ENCODE measurements at places on chromosomes 2 and 18. TPM values are rescaled to one million over a fixed set of nuclear protein-coding genes. Genes with fewer than 3 reads are reported as not detected.

The ALPP gene
- 0.03 TPM for total RNA-seq

GRCh38 chr2:47664817-47665216, 118.1 kb upstream of the MSH6 start:
- DNase-seq: peak; percentile 18

The CNTNAP5 gene
- total RNA-seq: not detected

The PRKAG3 gene
- not detected for total RNA-seq

DNA sequence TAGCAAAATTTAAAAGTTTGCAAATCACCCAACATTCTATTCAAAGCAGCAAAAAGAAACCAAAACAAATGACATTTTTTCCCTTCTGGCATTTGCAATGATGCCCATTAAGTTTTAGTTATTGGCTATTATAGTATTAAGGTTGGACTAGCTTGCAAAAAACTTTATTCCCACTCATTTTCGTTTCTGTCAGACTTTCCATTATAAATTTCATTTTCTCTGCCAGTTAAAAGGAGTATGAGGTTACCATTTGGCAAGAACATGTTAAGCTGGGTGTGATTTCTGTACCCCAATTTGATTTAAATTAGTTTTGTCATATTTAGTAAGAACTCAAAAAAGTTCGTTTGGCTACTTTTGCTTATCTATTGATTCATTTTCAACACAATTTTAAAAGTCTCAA, 187.9 kb downstream of the TCF4 start:
- no peak for DNase-seq

The C1QL2 gene
- total RNA-seq: not detected

DNA sequence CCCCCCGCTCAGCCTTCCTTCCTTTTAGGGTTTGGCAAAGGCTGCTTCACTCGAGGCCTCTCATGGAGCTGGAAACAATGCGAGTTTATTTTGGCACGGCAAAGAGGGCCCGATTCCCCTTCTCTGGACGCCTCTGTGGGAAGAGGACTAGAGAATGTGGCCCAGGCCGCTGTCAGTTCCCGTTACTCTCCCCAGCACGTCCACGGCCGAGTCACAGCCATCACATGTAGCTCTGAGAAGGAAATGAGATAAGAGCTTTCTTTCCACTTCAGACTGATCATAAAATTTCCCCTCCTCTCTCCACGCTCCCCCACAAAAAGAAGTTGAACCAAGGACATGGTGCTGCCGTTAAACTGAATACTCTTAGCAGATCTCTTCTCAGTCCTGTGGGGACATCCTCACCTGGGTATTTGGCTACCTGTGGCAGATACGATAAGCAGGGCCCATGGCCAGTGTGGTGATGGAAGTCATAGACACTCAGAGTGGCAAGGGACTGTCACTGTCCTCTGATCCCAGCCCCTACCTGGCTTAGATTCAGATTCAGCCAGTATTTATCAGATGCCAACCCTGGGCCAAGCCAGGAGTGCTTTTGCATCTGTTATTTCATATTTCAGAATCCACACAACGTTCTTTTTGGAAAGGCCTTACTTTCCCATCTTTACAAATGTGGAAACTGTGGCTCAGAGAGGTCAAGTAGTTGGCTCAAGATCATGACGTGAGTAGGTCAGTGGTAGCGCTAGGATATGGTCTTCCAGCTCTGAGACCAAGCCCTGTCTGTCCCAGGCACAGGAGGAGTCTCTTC, 101.2 kb downstream of the MCFD2 start:
- DNase-seq: no peak

DNA sequence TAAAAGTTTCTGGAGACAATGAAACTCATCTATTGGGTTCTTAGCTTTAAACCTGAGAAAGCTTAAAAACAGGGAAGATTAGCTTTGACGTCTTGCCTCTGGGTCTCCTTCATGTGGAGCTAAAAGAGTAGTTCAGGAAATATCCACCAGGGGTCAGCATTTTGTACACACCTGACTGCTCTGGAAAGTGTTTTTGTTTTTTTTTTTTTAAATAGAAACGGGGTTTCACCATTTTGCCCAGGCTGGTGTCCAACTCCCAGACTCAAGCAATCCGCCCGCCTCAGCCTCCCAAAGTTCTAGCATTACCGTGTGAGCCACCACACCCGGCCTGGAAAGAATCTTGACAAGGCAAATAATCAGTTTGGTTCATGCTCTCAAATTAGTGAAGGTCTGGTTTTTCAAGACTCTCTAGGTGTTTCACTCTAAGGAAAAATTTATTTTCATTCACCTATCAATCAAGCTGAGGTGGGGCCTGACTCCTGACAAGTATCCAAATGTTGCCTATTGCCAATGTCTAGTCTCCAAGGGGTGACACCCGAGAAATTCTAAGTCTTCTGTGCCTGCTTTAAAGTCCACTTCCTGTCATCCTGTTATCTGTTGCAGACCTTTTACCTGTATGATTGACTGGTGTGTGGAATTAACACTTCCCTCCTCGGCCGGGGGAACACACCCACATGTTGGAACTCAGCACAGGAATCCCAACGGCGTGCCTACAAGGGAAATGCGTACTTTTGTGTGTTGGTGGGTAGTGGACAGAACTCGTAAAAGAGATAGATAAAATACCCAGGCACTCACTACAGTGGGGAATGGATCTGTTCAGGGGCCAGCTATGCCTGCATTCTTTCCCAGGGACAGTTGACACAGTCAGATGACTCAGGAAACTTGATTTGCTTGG, 11.3 kb downstream of the IL1RN start:
- DNase-seq: peak; percentile 59

DNA sequence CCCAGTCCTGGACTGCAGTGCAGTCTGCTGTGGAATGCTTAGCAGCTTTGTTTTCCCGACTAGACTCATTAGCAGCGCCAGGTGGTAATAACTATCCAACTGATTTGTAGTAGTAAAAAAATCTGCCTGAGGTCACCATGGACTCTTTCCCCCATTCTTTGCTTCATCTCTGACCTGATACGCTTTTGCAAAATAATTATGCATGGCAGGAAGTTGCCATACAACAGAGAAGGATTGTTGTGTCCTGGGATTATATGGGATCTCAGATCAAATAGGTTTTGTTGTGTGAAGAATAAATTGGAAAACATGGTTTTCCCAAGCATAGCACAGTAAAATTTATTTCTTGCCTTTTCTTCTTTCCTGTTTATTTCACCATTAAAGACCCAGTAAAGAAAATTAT, 72.4 kb upstream of the ATP5MC3 start:
- DNase-seq: no peak

GRCh38 chr2:211934811-211935210, 603.8 kb downstream of the ERBB4 start:
- DNase-seq: no peak

GRCh38 chr2:196935432-196935831, 8.9 kb upstream of the PGAP1 start:
- DNase-seq: no peak

The DPP10 gene
- total RNA-seq: not detected

- no peak for DNase-seq
Observed at GRCh38 chr2:197249381-197250083, 61.0 kb downstream of the ANKRD44 start.

- DNase-seq: no peak
Observed at GRCh38 chr2:14661163-14661562, 28.6 kb downstream of the LRATD1 start.

The ZNF521 gene
- total RNA-seq: 8.5 TPM

DNA sequence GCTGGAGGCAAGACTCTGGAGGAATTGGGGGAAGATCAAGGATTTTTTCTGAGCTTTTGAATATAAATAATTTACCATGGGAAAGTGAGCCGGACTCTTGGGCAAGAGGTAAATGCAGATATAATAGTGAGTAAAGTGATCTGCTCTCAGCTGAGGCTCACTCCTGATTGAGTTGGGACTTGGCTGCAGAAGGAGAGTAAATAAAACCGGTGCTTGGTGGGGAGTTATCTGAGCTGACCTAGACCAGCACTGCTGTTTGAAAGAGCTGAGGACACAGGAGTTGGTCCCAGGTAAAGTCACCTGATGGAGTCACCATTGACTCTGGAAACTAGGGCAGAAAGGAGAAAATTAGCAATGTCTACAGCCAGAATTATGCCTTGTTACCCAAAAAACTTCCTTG, 57.3 kb upstream of the LRPPRC start:
- DNase-seq: no peak

DNA sequence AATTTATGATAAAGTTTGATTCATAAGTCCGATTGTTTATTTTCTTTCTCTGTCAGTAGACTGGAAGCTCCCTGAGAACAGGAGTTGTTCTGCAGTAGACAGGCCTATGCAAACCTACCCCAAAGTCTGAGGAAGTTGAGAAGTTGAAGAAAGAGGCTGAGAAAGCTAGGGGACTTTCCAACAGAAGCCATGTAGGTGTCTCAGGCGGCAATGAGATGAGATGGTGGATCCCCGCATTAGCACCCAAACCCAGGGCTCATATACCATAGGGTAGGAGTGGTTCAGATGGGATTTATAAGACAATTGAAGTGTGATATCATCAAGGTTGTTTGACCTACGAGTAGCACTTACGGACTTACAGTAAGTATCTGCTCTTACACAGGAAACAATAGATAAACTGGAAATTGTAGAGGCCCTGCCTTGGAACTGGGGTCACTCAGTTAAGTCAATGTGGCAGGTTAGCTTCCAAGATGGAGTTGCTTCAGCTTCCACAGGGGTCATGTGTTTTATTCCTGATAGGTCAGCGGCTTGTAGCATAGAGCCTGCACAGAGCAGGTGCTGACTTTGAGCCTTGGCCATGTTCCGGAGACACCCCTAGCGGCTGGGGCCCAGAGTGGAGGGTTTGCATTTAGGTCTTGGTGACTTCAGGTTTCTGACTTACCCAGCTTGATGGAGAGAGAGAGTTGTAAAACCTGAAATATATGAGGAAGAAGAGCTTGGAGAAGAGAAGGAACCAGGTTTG, 2.3 kb upstream of the PSD4 start:
- DNase-seq: no peak

DNA sequence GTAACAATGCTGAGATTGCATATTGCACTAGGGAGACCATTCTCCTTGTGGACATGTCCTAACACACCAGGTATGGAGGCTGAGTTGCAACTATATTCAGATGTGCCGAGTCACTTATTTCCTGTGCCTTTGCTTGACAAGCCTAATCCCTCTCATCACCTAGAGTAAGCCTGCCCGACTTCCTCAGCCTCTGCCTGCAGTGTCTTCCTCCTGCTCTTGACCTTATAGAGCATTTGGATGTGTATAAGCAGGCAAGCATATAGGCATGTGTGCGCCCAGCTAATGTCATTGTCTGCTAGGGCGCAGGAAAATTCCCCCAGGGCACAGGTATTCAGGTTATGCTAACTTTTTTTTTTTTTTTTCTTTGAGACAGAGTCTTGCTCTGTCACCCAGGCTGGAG, 316.9 kb downstream of the CDH2 start:
- no peak for DNase-seq

GRCh38 chr2:191661097-191661924, 16.6 kb upstream of the NABP1 start:
- DNase-seq: no peak

DNA sequence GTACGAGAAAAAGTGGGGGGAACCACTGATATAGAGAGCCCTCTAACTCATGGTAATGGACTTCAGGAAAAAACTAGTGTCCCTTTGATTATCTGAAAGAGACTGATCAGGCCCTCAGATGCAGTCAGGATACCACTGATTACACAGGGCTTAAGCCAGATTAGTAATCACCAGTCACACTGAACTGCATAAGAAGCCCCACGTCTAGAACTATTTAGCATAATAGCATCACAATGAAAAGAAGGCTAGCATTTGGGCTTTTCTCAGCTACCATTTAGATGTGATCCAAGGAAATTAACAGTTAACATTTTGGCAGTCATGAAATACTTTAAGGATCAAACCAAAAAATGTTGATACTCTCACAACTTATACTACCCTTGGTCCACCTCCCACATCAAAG, 813.1 kb upstream of the POU3F3 start:
- no peak for DNase-seq

- DNase-seq: no peak
Observed at GRCh38 chr2:117308861-117309770, 505.4 kb upstream of the DDX18 start.

The ADD2 gene
- total RNA-seq: 15.6 TPM

GRCh38 chr18:66616523-66616983, 12.7 kb upstream of the CDH19 start:
- DNase-seq: no peak

The C1GALT1C1L gene
- total RNA-seq: 1.3 TPM

The LCLAT1 gene
- 27.0 TPM for total RNA-seq

DNA sequence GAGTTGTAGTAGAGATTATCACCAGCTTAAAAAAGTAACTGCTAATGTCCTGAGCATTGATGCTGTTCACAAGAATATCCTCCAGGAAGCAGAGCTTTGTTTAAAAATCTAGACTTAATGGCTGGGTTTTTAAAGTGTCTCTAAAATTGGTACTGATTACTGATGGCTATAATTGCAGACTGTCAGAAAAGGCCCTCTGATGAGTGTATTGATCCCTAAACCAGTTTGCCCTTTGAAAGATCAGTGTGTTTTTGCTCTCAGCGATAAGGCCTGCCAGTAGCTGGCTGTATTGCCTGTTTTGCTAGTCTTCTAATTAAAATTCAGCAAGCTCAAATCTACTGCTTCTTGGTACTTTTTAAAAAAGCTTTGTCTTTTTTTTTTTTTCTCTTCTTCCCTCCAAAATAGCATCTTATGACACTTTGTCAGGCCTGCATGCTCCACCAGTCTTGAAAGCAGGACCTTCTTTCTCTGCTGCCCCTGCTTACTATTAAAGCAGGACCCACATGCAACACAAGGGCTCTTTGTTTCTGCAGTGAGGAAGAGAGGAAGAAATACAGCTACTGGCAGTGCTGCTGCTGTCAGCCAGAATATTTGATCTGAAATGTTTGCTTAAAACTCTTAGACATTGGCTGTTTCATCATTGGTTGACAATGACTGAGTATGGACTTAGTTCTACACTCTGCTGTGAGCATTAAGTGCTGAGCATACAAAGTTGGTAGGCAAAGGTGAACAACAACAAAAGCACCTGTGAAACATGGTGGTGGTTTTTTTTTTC, 1.8 kb downstream of the SEC11C start:
- no peak for DNase-seq

The IL1F10 gene
- not detected for total RNA-seq

DNA sequence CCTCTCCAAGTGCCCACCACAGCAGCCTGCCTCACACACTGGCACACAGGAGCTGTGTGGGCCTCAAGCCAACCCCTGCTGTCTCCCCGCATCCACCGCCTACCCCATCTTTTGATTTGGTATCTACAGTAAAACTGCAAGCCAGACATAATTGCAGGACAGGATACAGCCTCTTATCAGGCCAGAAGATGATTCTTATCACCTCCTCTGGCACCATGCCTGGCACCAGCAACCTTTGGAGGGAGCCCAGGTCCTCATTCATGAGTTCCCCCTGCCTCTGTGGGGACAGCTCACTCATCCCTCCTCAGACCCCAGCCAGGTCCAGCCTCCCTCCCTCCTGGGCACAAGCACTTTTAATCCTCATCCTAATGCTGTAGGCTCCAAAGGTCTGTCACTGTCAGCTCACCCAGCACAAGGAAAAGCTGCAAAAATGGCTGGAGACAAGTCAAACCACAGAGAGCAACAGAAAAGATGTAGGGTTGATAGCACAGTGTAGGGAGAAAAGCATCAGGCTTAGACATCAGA, 9.7 kb downstream of the RAB11FIP5 start:
- no peak for DNase-seq

- DNase-seq: no peak
Observed at GRCh38 chr2:73759285-73759764, 20.6 kb downstream of the DUSP11 start.

Measured in Daoy (cell line).